ENCODE measurements at places on chromosomes 6 and 20.
A peak's percentile ranks its signal among the peaks of the same experiment; 100 is the strongest.

- peak; percentile 56 for DNase-seq
Observed at GRCh38 chr20:17505636-17506517, 25.3 kb downstream of the BFSP1 start.

DNA sequence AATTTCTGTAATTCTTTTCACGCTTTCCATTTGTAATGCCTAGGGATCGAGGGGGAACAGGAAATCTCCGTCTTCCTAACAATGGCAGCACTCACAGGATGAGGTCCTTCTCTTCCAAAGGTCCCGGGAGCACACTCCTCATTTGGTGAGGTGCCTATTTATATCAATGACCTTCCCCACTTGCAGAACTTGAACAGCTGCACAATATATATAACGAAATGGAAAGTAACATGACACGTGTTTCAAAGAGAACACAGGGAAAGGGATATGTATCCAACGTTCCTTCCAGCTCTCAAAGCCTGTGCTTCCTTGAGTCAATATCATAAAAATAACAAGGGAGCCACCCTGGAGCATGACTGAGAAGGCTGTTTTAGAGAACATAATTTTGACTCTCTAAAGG, 78.6 kb upstream of the RBM24 start:
- DNase-seq = no peak

- DNase-seq = no peak
Observed at GRCh38 chr6:147003186-147003585, 201.0 kb upstream of the STXBP5 start.

- no peak for DNase-seq
Observed at GRCh38 chr6:100347901-100348550, 116.7 kb downstream of the SIM1 start.

DNA sequence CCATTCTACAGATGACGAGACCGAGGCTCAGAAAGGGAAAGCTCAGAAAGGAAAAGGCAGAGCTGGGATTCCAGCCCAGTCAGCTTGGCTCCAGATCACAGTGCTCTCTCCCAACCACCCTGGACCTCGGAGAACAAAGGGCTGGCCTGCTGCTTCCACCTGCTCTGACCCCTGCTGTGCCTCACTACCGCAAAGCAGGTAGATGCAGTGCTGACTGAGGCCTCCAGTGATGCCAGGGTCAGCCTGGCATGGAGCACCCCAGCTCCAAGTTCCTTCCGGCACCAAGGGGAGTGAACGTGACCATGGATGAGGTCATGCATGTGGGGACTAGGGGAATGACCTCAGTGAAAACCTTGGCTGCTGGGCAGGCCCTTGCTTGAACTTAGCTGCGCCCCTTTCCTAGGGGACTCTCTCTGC, 20.7 kb upstream of the TLDC2 start:
- no peak for DNase-seq

DNA sequence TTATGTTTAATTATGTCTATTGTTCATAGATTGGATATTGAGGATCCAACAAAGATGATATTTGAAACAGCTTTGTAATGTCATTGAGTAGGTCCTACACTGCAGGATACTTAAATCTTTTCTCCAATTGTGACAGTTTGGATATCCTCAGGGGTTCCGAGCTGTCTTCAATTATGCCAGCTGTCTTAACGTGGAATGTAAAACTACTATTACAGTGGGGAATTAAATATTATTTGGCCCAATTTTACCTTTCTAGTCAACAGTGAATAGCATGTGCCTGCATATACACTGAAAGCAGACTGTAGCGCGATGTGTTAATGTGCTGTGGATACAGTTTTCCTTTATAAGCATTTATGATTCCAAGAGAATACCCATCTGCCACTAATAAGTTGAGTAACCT, 156.9 kb downstream of the GRIK2 start:
- DNase-seq = no peak

GRCh38 chr6:43276577-43277305, 21.3 kb upstream of the SLC22A7 start:
- no peak for DNase-seq

DNA sequence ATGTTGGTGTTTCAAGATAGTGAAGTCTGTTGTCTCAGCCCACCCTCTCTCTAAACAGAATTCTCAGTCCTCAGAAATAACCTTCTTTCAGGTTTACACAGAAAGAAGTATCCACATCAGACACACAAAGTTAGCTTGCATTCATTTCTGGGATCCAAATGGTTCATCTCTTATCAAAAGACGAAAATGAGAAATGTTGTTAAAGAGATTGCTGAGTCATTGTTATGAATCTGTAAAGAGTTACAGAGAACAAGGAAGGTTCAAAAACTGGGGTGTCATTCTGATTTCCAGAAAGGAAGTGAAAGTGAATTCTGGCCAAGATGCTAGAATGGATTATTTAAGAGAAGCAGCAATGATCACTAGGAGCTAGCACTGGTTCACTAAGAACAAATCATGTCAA, 90.5 kb upstream of the ATXN1 start:
- DNase-seq = no peak

- no peak for DNase-seq
Observed at GRCh38 chr6:52426667-52427066, 6.5 kb downstream of the EFHC1 start.

- no peak for DNase-seq
Observed at GRCh38 chr6:32073101-32073500, 34.9 kb downstream of the CYP21A2 start.

- DNase-seq = no peak
Observed at GRCh38 chr6:18422136-18422535, 35.0 kb downstream of the RNF144B start.

DNA sequence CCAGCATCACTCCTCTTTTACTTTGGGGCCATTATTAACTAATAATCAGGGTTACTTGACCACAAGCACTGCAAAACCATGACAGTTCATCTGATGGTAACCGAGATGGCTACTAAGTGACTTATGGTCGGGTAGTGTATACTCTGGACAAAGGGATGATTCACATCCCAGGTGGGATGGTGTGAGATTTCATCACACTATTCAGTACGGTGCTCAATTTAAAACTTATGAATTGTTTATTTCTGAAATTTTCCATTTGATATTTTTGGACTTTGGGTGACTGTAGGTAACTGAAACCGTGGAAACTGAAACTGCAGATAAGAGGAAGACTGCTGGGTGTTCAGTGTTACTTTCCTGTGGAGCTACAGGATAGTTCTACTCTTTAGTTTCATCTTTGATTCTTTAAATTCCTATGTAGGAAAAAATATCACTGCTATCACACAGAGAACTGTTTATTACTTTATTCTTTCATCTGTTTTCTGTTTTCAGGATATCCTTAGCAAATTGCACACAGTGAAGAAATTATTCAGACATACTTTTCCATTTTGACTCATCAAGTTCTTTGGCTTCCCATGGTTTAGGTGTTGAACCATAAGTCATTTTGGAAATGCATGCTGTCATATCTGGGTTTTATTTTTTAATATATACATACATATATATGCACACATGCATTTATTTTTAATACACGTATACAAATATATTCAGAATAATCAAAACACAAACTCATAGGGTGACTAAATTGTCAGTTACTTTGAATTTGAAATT, 59.1 kb upstream of the C20orf144 start:
- DNase-seq = no peak

DNA sequence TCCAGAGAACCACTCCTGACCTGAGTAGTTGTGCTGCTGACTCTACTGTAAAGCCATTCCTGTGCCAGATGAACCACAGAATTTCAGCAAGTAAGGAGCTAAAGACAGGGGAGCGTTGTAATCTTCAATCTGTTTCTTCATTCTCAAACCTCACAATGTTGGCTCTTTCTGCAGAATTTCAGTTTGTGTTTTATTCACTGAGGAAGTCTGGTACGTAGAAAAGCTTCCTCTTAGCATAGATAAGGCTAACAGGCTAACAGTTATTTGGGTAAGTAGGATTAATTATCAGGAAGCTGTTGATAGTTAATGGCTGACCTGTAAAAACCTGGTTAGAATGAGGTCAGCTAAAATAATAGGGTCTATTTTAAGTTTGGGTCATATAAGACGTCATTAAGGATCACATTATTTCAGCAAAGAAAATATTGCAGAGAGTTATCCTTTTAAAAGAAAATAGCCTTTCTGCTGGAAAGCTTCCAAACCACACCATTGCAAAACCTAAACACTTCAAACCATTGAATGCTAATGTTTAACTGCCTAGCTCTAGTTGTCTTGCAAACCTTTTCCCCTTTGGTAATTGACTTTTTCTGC, 14.1 kb upstream of the TENT5A start:
- no peak for DNase-seq

DNA sequence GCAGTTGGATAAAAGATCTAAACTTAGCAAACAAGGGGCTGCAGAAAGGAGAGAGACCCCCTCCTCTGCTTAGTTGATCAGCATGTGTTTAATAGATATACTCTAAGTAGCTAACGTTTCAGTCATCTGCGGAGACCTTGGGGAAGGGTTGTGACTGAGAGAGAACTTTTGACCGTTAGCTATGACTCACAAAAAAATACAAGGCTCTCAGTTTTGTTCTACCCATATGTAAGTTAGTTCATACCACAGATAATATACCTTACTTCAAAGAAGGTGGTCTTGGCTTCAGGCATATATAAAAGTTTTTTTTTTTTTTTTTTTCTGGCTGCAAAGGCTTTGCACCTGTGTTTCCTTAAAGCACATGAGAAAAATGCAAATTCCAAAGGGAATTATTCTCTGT, 258.9 kb downstream of the GJA1 start:
- DNase-seq = no peak

DNA sequence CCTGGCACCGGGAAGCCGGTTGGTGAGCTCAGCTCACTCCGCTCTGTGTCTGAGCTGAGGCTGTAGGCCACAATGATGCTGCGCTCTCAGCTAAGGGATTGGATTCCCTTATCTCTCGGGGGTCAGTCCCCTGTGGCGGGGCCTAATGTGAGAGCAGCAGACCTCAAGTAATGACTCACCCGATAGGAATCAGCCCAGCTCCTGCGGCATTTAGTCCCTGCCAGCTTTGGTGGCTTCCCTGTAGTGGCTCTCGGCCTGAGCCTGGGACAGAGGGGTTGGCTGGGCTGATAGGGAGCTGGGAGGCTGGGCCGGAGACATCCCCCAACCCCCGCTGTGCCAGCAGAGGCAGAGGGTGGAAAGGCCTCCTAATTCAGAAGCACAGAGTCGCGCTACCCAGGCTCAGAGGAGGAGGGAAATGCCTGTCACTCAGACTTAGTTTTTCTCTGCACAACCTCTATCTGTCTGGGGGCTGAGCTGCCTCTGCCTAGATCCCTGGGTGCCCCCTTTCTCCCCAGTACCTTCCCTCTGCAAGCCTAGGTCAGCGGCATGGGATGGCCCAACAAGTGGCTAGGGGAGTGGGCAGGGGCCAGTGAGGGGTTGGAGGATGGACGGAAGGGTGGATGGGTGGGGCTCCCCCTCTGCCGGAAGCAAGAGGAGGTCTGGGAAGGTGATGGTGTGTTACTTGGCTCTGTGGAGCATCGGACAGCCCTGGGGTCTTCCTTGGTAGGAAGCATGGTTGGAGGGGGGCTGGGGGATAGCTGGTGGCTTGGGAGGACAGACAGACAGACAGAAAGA, 92.2 kb downstream of the CDH22 start:
- DNase-seq = no peak

DNA sequence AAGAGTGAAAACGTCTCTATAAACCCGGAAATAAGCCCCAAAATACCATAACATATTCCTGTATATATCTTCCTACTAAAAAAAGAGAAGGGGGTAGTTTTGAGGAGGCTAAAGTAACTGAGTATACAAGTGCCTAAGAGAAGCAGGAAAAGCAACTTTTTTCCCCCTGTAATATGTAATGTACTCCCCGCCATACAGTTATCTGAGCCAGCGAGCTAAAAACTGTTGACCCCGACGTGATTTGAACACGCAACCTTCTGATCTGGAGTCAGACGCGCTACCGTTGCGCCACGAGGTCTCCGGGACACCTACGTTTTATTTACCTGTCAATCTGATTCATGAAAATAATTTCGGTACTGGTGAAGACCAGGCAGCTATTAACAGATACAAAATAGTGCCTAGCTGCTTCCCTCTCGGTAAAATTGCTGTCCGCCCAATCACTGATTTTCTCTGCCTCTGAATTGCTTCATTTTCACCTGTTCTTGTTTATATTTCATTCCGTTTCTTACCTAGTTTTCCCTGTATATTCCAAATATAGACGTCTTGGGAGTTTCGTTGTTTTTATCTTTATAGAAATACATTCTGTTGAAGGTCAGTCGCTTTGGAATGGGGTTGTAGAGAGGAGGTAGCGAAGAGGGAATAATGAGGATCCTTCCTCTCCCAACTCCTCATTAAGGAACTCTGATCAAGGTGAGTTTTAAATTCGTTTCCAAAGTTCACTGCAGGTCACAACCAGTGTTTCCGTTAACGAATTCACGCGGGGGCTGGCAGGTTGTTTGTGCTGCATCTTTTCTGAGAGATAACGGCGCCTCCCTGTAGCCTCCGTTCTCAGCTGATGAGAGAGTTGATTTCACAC, 33.6 kb upstream of the BTN3A2 start:
- DNase-seq = peak; percentile 42

- DNase-seq = peak; percentile 37
Observed at GRCh38 chr6:33856655-33857054, 52.9 kb upstream of the MLN start.

DNA sequence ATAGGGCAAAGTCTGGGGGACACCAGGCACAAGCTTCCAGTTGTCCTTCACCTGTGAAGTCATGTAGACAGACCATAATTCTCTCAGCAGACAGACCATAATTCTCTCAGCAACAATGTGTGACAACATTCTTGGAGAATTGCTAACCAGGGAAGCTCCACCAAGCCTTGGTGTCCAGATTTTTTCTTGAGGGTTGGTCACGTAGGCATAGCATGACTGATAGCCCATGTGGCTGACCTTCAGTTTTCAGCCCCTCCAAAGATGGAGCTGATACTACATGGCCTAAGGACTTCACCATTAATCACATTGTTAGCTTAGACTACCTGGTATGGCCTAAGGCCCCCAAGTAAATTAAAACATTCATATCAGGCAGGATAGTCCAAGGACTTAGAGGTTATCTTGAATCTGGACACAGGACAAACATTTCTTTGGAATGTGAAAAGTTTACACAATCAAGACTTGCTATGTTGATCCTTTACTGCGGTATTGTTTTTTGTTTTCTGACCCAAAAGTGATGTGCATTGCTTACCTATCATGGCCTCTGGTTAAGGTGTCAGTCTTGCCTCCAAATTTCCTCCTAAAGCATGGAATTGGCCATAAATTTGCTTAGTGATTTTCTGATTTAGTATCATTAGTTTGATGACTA, 76.9 kb downstream of the CEP57L1 start:
- DNase-seq = no peak

DNA sequence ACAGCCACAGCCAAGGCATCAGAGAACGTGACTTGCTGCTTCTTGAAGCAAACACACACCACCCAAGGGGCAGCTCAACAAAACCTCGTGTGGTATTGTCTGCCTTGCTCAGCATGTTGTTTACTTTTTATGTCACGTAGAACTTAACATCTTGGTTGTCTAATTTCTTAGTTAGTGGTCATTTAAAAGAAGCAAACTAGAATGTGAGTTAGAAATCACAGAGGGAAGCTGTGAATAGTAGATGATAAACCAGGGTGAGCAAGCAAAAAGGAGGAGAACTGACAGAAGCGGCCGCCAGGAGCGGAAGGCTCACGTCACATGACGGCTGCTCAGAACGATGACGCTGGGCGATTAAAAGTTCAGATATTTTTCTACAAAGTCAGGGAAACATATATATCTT, 51.5 kb upstream of the KIF25 start:
- no peak for DNase-seq

Measured in activated T-cell treated with anti-CD3 and anti-CD28 coated beads for 4 hours (primary cell).